ENCODE measurements at places on chromosomes 5 and 9. TPM values are rescaled to one million over a fixed set of nuclear protein-coding genes. Genes with fewer than 3 reads are reported as not detected.

Gene ARL14EPL
- total RNA-seq, result not detected

Gene CCL27
- total RNA-seq, result not detected

Gene SLC34A3
- not detected for total RNA-seq

Gene GRXCR2
- total RNA-seq, result not detected

Gene ZNF366
- not detected for total RNA-seq

Gene SREK1IP1
- total RNA-seq, result 7.3 TPM

Gene PRELID2
- total RNA-seq, result 0.76 TPM

Gene FBLL1
- total RNA-seq, result 1.3 TPM

Gene LCP2
- not detected for total RNA-seq

Gene TNIP1
- total RNA-seq, result 88.8 TPM

Gene GAS1
- total RNA-seq, result 29.7 TPM

Gene LCN2
- total RNA-seq, result not detected

Gene SPATA31A3
- total RNA-seq, result not detected

- no peaks in the 10 kb centered on the region for H3K36me3 ChIP-seq
- H3K27me3 ChIP-seq, result peaks cover 3% of the 10 kb centered on the region
- H3K4me3 ChIP-seq, result no peak overlapping the region
- DNase-seq, result no peak
- no peak overlapping the region for H3K27ac ChIP-seq
Observed at GRCh38 chr9:71250581-71250980, 129.2 kb upstream of the TRPM3 start.

DNA sequence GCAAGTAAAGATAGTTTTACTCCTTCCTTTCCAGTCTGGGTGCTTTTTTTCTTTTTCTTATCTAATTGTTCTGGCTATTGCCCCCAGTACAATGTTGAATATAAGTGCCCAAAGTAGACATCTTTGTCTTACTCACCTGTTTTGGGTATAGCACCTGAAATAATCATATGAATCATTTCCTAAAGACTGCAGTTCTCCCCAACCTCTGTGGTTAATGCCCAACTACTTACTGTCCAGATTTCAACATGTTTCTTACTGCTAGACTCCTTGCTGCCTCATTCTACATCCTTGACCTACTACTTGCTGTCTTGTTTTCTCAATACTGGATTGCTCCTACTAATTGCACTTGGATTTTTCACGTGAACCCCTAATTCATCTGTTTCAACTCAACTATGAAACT lies 8.8 kb upstream of the HSDL2 start:
- no peaks in the 10 kb centered on the region for H3K4me1 ChIP-seq
- DNase-seq, result no peak
- no peak overlapping the region for H3K27ac ChIP-seq
- H3K36me3 ChIP-seq, result no peaks in the 10 kb centered on the region
- H3K27me3 ChIP-seq, result no peaks in the 10 kb centered on the region
- no peak overlapping the region for H3K4me3 ChIP-seq

GRCh38 chr9:81578606-81579005 lies 110.7 kb downstream of the TLE1 start:
- H3K36me3 ChIP-seq, result no peaks in the 10 kb centered on the region
- no peak overlapping the region for H3K27ac ChIP-seq

- no peaks in the 10 kb centered on the region for H3K36me3 ChIP-seq
- DNase-seq, result no peak
- no peak overlapping the region for H3K4me3 ChIP-seq
- H3K4me1 ChIP-seq, result no peaks in the 10 kb centered on the region
- H3K27me3 ChIP-seq, result no peaks in the 10 kb centered on the region
Observed at GRCh38 chr5:144114571-144114970, 55.9 kb downstream of the YIPF5 start.

- no peak overlapping the region for H3K4me3 ChIP-seq
- no peak overlapping the region for H3K27ac ChIP-seq
- H3K4me1 ChIP-seq, result no peaks in the 10 kb centered on the region
- no peaks in the 10 kb centered on the region for H3K36me3 ChIP-seq
Observed at GRCh38 chr9:91312717-91313325, 48.9 kb downstream of the AUH start.

- H3K4me1 ChIP-seq, result no peaks in the 10 kb centered on the region
- no peak overlapping the region for H3K27ac ChIP-seq
Observed at GRCh38 chr9:13445103-13445500, 165.6 kb upstream of the MPDZ start.

DNA sequence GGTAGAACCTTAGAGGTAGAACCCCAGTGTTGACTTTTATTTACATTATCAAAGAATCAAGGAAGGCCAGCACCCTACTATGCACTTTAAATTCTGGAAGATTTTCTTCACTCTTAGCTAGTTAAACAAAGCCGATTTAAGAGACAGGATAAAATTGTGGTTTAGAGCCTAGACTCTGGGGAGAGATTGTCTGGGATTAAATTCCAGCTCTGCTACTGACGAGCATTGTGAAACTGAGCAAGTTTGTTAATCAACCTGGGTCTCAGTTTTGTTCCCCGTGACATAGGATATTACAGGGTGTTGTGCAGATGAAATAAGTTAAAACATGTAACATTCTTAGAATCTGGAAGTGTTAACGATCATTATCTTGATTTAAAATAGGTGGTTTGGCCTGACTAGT lies 83.5 kb downstream of the FEM1C start:
- H3K36me3 ChIP-seq, result no peaks in the 10 kb centered on the region
- peak; percentile 41 for DNase-seq
- H3K4me1 ChIP-seq, result peaks cover 50% of the 10 kb centered on the region
- H3K27ac ChIP-seq, result peak overlapping the region; percentile 97
- peak overlapping the region; percentile 20 for H3K4me3 ChIP-seq

- no peaks in the 10 kb centered on the region for H3K27me3 ChIP-seq
- H3K4me1 ChIP-seq, result no peaks in the 10 kb centered on the region
- peak; percentile 34 for DNase-seq
- no peaks in the 10 kb centered on the region for H3K36me3 ChIP-seq
- H3K4me3 ChIP-seq, result no peak overlapping the region
Observed at GRCh38 chr5:66209350-66209749, 65.2 kb downstream of the SREK1 start.

DNA sequence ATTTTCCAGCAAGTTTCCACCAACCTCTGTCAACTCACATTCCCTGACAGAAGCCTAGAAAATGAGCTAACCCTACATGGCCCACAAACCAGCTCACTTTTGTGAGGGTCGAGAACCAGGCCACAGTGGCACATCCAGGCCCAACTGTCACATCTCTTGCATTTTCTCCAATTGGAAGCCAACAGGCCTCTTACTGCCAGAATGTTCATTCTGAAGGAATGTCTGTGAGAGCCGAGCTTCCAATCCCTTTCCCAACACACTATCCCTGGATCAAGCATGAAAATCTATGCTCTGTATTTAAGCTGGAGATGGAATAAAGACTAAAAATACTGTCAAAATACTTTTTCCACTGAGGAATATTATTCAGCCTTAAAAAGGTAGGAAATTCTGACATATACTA lies 20.0 kb downstream of the MARCHF3 start:
- DNase-seq, result peak; percentile 63
- H3K4me3 ChIP-seq, result 0 out of 2 replicates have a peak overlapping the region, but pooled peaks have one; percentile 6
- peaks cover 45% of the 10 kb centered on the region for H3K4me1 ChIP-seq
- H3K36me3 ChIP-seq, result no peaks in the 10 kb centered on the region

DNA sequence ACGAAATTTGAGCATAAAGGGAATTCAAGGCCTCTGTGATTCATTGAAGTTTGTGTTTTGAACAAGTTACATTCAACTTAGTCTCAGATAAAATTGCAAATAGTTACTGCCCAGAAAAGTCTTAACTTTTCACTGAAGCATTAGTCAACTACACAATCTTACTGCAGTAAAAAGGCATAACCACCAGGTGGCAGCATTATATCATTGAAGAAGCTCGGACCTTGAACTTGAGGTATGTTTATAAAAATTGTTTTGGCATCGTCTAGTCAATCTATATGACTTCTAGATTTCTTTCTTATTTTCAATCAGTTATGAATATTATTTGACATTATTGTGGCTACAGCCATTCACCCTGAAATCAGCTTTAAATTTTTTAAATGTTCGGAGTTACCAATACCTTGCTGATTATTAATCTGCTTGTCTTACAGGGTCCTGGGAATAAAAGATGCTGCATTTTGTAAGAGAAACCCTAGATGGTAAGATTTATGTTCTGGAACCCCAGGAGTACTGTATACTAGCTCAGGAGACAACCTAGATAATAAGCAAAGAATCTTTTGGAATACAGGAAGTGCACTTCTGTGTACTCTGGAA lies 83.9 kb upstream of the GRAMD2B start:
- no peaks in the 10 kb centered on the region for H3K4me1 ChIP-seq
- DNase-seq, result peak; percentile 79
- no peak overlapping the region for H3K27ac ChIP-seq
- no peaks in the 10 kb centered on the region for H3K36me3 ChIP-seq

GRCh38 chr9:7967851-7968250 lies 168.3 kb upstream of the DMAC1 start:
- H3K36me3 ChIP-seq, result no peaks in the 10 kb centered on the region
- no peak overlapping the region for H3K4me3 ChIP-seq
- no peak for DNase-seq
- no peaks in the 10 kb centered on the region for H3K4me1 ChIP-seq
- no peak overlapping the region for H3K27ac ChIP-seq
- no peaks in the 10 kb centered on the region for H3K27me3 ChIP-seq

DNA sequence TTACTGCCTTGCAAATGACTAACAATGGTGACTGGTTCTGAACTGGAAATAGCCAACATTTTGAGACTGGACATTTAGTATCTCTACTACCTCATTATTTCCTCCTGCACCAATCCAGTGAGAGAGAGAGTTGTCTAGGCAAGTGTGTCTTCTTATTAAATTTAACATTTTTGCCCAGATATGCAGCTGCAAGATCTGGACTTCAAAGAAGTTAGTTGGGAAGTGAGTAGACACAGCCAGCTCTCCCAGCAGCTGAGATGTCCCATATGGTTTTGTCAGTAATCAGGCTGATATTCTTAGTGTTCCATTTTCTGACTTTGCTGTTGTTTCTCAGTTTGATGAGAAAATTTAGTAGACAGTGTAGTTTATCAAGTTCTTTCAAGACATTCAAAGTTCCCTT lies 1778.8 kb upstream of the CDH6 start:
- H3K27me3 ChIP-seq, result no peaks in the 10 kb centered on the region
- no peak overlapping the region for H3K4me3 ChIP-seq
- H3K4me1 ChIP-seq, result no peaks in the 10 kb centered on the region
- H3K27ac ChIP-seq, result no peak overlapping the region

DNA sequence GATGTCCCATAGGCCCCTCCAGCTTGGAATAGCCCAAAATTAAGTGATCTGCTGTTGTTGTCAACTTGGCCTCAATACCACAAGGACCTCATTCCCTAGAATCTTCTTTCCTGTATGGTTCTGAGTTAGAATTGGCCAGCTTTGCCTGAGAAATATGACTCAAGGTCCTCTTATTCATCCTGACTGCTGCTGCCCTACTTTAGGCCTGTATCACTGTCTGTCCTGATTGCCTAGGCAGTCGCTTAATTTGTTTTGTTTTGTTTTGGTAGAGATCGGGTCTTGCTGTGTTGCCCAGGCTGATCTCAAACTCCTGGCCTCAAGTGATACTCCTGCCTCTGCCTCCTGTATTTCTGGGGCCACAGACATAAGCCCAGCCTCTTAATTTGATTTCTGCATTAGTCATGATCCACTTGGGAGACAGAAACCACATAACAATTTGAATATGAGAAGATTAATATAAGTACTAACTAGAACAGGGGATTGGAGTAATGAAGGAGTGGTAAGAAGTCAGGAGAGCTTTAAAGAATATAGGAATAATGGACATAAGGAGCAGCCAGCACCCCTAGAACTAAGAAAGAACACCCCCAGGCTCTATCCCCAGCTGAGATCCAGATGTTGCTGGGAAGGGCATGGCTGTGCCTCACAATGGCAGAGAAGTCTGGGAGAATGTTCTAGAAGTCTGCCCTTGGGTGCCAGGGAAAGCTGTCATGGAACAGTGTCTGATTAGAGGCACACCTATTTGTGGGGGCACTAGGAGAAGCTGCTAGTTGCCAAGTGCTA lies 4.6 kb downstream of the TEX53 start:
- H3K36me3 ChIP-seq, result no peaks in the 10 kb centered on the region
- no peak overlapping the region for H3K4me3 ChIP-seq
- DNase-seq, result peak; percentile 86

DNA sequence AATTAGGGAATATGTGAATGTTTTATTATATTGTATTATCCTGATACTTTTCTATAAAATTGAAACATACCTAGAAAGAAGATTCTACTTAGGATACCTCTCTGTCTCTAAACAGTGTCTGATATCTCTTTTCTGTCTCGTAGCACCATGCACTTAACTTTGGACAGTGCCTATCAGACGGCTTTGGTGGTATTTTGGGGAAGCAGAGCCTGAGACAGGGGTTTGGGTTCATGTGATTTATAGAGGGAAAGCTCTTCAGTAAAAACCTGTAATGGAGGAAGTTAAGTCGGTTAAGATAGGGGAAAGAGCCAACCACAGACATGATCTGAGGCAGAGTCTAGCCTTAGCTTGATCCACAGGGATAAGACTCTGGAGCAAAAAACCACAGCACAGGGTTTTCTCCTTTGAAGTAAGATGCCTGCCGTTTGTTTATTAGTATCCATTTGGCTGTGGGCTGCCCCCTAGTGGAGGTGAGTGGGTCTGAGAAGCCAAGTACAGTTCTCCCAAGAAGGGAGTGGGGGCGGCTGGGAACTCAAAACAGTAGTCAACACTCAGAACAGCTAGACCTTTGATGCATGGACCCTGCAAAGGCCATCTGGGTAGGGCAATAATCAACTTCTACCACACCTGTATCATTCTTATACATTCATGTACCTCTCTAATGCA lies 141.2 kb upstream of the ASTN2 start:
- no peaks in the 10 kb centered on the region for H3K4me1 ChIP-seq
- H3K36me3 ChIP-seq, result no peaks in the 10 kb centered on the region
- no peak overlapping the region for H3K4me3 ChIP-seq
- H3K27ac ChIP-seq, result no peak overlapping the region
- peak; percentile 54 for DNase-seq
- H3K27me3 ChIP-seq, result no peaks in the 10 kb centered on the region

DNA sequence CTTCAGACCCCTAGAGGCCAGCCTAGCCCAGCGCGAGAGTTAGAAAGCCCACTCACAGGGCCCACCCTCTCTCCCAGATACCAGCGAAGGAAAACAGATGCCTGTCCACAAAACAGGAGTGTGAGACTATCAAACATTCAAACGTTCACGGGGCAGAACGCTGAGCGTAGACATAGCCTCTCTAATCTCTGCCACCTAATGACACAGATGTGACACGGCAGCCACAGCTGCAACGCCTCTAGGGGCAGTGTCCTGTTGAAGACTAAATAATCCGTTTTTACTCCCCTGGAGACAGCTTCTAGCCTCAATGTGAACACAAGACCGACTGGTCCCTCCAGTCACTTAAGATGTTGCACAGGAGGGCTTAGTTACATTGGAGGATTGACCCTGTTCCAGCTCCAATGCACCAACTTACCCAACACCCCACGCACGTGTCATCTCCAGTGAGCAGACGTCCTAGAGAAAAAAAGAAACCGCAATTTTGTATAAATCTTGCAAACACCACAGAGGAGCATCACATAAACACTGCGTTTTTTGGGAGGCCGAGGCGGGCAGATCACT lies 14.3 kb downstream of the DIPK1B start:
- peak overlapping the region; percentile 84 for H3K4me3 ChIP-seq
- peak; percentile 59 for DNase-seq
- H3K4me1 ChIP-seq, result peaks cover 21% of the 10 kb centered on the region
- H3K36me3 ChIP-seq, result peaks cover 15% of the 10 kb centered on the region

GRCh38 chr9:126514037-126514821 lies 99.5 kb upstream of the LMX1B start:
- H3K36me3 ChIP-seq, result no peaks in the 10 kb centered on the region
- H3K27me3 ChIP-seq, result no peaks in the 10 kb centered on the region
- DNase-seq, result peak; percentile 74
- H3K4me3 ChIP-seq, result no peak overlapping the region
- peaks cover 13% of the 10 kb centered on the region for H3K4me1 ChIP-seq
- no peak overlapping the region for H3K27ac ChIP-seq

Data from GM23248 (cell line).